Cardiac muscle cell (in vitro differentiated cells and primary cell): ENCODE measurements at places on chromosomes 2 and 18.

DNA sequence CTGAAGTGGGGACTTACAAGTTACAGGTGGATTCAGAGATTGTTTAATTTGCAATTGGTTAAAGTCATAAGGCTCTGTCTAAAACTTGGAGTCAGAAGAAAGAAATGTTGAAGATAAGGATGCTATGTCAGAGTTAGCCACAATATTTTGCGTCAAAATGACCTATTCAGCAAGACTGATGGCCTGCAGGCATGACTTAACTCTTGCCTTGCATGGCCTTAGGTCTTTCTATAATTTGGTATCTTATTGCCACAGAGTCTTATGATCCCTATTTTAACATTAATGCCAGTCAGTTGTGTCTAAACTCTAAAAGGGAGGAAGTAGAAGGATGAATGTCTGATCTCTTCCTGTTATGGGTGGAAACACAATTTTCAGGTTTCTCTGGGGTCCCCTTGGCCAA is 5.2 kb upstream of the COMMD1 start:
- peak; percentile 15 for DNase-seq

DNA sequence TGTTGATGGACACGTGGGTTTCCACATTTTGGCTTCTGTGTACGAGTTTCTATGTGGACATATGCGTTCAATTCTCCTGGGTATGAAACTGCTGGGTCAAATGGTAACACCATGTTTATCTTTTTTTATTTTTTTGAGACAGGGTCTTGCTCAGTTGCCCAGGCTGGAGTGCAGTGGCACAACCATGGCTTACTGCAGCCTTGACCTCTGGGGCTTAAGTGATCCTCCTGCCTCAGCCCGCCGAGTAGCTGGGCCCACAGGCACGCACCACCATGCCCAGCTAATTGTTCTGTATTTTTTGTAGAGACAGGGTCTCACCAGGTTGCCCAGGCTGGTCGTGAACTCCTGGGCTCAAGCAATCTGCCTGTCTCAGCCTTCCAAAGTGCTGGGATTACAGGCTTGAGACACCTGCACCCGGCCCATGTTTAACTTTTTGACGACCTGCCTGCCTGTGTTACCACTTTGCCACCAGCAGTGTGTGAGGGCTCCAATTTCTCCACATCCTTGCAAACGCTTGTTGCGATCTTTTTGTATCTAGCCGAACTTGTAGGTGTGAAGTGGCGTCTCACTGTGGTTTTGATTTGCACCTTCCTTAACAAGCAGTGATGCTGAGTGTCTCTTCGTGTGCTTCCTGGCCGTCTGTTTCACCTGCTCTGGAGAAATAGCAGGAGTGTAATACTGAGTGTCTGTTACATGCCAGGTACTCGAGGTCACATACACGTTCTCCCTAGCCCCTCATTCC is 6.9 kb downstream of the HSBP1L1 start:
- DNase-seq = no peak

DNA sequence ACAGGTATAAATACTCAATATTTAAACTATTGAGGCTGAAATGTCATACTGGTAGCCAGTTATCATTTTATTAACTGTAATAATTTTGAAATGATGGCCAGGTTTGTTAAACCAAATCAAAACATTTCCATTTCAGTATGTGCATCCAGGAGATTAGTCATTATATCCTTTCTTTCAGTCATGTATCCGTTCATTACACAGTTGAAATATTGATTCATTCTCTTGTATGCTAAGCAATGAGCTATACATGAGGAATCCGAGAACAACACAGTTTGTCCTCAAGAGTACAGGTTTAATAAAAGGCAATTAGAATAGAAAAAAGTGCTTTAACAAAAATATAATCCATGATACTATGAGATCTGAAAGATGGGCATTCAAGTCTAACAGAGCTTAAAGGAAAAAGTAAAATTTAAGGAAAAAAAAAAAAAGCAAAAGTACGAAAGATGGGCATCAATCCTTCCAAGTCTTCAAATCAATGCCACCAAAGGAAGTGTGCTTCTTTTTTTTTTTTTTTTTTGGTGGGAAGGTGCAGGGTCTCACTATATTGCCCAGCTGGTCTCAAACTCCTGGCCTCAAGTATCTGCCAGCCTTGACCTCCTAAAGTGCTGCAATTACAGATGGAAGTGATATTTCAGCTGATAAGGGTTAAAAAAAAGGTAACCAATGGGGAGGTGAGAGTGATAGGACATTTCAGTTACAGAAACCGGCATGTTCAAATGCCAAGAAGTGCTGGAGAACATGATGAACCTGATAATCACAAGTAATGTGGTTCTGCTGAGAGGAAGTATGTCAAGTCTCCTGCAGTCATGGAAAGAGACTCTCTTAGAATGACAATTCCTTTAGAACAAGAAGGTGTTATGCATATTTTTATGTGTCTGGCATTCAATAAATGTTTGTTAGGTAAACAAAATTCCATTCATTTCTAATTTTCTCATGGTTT is 35.8 kb downstream of the PUM2 start:
- DNase-seq = no peak

- no peak for DNase-seq
These were observed 68.3 kb downstream of the NEB start for GRCh38 chr2:151665959-151666358.

- no peak for DNase-seq
These were observed 82.7 kb downstream of the DOCK10 start for GRCh38 chr2:224959556-224959955.
